ENCODE measurements at places on chromosomes 3 and 15.

DNA sequence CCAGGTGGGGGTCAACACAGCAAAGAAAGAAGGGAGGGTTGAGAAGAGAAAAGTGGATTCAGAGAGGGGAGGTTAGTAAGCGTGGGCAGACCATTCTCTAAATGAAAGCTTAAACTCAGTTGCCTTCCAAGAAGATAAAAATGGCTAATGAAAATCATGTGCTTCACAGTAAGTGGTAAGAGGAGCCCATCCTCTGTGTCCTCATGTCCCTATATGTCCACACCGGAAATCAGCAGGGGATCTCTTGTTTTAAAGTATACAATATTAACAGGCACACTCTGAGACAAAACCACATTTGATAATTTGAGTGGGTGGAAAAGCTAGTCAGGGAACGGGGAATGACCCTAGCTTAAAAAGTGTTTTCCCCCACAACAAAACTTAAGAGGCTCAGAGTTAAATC, 4.4 kb upstream of the FOXP1 start:
- DNase-seq, result no peak

DNA sequence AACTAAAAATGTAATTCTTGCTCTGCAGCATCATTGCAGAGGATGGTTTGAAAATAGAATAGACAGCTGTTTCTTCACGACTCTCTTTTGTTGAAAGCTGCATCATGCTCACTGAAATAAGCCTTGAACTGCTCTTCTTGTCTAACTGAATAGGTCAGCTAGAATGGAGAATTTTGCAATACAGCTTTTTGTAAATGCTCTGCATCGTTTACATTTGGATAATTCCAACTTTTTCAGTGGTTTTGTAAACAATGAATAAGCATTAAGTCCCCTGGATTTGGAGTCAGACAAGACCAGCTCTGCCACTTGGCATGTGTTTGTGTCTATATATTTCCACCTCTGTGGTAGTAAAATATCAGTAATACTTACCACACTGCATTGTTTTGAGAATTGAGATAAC, 95.2 kb downstream of the PLSCR2 start:
- DNase-seq, result no peak

DNA sequence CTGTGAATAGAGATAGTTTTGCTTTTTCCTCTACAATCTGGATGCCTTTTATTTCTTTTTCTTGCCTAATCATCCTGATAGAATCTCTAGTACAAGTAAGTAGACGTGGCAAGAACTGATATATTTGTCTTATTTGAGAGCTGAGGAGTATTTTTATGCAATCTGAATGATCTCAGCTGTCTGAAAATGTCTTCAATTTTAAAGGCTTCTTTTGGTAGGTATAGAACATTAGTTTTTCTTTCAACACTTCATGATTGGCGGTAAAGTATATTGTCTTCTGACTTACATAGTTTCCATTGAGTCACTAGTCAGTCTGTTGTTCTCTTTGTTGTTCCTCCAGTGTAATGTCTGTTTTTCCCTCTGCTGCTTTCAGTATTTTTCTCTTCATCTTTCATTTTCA, 31.3 kb downstream of the MGA start:
- DNase-seq, result no peak

- DNase-seq, result no peak
These were observed 23.7 kb downstream of the UBE2Q2 start for GRCh38 chr15:75866916-75867315.

DNA sequence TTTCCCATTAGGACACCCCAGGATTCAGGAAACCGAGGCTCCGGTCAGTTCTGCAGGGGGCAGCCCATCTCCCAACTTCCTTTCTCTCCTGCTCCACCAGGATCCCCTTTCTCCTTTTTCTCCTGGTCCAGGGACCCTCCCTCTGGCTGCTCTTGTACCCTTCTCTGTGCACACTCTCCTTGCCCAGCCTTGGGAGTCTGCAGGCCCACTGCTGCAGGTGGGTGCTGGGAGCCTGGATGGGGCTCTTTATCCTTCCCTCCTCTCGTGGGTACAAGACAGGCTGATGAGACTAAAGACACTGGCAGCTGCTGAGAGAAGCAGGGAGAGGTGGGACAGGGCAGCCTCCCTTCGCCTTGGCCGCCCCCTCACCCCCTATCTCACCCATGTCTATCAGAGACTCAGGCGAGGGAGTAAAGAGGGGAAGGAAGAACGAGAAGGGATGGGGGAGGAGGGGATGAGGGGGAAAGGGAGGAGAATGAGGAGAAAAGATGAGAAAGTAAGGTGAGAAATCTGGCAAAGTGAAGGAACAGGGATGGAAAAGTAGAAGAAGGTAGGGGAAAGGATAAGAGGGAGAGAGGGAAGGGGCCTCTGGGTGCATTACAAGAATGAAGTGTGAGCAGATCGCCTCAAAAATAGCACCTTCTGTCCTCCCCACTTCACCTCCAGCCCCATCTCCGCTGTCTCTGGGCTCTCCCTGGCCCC, 45.2 kb downstream of the ITGA11 start:
- DNase-seq, result no peak

DNA sequence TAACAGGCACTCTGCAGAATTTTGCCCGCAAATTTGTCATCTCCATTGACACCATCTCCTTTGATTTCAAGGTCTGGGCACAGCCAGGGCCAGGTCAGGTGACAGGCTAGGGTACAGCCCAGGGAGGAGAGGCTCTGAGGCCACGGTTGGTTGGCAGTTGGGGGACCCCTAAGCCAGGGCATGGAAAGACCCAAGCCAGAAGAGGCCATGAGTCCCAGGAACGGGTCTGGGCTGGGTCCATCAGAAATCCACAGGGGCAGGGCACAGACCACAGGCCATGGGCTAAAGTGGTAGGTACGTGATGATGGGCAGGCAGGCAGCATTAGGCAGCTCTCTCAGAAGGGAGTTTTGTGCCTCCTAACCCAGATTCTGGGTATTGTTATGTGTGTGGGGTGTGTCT, 45.8 kb downstream of the SEMA3G start:
- DNase-seq, result no peak

- DNase-seq, result no peak
These were observed 189.4 kb downstream of the SLC9A9 start for GRCh38 chr3:143658861-143659260.

- no peak for DNase-seq
These were observed 2.1 kb downstream of the MAGEL2 start for GRCh38 chr15:23645371-23646164.

DNA sequence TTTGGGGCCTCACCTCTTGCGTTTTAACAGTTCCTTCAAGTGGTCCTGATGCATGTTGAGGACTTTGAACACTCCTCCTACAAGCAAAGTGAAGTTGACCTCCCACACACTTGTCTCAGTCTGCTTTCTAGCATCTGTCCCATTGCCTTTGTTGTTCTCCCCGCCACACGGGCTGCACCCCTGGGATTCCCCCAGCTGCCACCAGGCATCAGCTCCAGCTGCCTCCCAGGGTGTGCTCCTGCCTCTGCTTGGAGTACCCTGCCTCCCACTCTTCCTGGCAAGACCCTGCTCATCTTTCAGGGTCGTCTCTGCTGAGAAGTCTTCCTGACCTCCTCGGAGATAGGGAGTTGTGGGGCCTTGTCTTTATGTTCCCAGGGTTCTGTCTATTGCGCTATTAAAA, 52.2 kb downstream of the IGF1R start:
- DNase-seq, result no peak

DNA sequence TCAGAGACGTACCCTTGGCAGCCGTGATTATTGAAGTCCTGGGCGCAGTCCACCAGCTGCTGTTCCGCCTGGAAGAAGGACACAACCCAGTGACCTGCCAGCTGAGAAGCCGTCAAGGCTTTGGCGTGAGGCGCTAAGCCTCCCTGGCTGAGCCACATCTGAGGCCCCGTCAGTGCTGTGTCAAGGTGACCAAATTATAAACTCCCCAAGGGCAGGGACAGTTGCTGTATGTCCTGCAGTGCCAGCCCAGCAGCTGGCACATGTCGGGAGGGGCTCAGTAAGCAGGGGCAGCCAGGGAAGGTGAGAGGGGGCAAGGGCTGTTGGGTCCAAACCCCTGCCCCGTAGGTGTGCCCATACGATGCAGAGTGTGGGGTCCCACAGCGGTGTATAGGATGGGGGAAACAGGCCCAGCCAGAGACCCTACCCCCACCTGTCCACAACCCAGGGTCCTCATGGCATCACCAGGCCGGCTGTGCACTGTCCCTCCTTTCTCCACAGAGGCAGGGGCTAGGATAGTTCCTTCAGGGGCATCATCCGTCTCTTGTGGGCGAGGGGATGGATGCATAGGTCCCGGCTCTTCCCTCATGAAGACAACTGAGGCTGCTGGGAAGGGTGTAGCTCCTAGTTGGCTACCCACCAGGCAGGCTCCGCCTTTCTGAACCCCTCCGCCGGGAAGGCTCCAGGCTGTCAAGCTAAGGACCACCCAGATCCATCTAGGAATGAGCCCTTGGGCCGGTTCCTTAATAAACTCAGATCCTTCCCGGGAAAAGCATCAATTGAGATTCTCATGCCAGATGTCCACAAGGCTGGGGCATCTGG, 13.2 kb downstream of the CTSH start:
- no peak for DNase-seq

DNA sequence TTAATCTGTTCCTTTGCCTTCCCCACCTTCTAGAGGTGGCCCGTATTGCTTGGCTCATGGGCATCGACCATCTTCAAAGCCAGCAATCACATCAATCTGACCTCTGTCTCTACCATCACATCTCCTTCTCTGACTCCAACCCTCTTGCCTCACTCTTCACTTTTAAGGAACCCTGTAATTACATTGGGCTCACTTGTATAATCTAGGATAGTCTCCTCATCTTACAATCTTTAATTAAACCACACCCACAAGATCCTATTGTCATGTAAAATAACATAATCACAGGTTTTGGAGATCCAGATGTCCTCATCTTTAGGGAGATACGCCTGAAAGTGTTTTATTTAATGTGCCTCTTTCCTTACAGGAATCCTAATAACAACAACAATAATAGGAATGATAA, 234.5 kb downstream of the ERC2 start:
- no peak for DNase-seq

GRCh38 chr3:40695848-40696247, 171.1 kb downstream of the ZNF621 start:
- no peak for DNase-seq

DNA sequence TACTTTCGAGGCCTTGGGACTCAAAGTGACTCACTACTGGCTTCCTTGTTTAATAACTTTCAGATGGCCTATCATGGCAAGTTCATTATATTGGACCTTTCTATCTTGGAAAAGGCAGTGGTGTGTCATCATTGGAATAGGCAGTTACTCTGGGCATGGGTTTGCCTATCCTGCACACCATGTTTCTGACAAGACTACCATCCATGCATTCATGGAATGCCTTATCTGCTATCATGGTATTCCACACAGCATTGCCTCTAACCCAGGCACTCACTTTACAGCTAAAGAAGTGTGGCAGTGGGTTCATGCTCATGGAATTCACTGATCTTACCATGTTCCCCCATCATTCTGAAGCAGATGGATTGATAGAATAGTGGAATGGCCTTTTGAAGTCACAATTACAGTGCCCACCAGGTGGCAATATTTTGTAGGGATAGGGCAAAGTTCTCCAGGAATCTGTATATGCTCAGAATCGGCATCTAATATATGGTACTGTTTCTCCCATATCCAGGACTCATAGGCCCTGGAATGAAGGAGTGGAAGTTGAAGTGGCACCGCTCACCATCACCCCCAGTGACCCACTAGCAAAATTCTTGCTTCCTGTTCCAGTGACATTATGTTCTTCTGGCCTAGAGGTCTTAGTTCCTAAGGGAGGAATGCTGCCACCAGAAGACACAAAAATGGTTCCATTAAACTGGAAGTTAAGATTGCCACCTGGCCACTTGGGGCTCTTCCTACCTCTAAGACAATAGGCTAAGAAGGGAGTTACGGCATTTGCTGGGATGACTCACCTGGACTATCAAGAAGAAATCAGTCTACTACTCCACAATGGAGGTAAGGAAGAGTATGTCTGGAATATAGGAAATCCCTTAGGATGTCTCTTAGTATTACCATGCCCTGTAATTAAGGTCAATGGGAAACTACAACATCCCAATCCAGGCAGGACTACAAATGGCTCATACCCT, 1161.4 kb downstream of the SI start:
- no peak for DNase-seq

- DNase-seq, result no peak
These were observed 68.2 kb downstream of the SIDT1 start for GRCh38 chr3:113600418-113601182.

DNA sequence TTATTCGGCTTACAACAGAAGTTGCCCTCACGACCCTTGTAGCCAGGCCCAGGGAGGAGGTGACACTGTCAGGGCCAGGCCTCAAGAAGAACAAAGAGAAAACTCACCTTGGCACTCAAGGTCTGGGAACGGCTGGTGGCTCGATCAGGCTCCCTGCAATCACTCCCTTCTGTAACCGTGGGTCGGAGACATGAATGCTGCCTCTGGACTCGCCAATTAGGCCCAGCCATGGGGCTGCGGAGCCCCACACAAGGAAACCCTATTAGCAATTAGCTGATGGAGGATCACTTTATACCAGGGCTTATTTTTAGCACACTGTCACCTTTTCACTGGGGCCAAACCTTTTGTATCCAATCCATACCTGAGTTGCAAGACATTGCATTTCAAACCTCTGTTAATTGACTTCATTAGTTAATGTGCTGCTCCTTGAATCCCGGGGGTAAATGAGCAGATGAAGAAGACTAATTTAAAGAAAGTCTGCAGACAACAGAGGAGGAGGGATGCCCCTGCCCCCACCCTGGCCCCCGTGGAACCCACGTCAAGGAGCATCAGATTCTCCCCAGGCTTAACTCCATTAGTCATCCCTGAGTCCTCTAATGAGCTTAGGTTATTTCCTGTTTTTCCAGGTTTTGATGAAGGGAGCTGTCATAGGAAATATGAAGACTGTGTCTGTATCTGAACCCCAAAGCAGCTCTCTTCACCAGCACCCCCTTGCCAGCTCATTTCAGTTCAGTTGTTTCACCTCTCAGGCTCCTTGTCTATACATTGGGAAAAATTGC, 255.3 kb downstream of the RORA start:
- DNase-seq, result no peak

GRCh38 chr15:78100886-78101285, 8.5 kb downstream of the SH2D7 start:
- DNase-seq, result no peak

GRCh38 chr15:33021806-33022389, 172.6 kb downstream of the FMN1 start:
- DNase-seq, result no peak

DNA sequence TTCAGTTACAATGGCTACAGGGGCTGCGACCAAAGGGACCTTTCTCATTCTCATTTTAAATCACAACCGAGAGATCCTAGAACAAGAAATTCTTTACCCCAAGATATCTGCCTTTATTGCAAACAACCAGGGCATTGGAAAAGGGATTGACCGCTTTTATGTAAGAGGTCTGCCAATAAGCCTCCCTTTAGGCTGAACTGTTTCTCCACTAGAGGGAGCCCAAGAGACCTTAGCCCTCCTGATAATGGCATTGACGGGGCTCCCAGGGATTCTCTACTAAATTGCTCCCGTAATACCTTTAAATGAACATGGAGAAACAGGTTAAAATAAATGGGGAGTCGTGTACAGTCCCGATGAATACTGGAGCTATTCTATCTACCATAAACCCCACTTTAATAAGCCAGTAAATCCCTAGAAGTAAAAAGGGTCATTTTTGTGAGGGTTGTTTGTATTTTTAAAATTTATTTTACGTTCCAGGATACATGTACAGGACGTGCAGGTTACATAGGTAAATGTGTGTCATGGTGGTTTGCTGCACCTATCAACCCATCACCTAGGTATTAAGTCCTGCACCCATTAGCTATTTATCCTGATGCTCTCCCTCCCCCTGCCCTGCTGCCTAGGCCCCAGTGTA, 7.5 kb upstream of the IGSF10 start:
- DNase-seq, result no peak

- no peak for DNase-seq
These were observed 11.9 kb upstream of the SEMA6D start for GRCh38 chr15:47705281-47705997.

All from C1 segment of cervical spinal cord (tissue), 14 donors.